Fibroblast of skin of scalp (primary cell): ENCODE measurements at places on chromosomes 4 and X.

DNA sequence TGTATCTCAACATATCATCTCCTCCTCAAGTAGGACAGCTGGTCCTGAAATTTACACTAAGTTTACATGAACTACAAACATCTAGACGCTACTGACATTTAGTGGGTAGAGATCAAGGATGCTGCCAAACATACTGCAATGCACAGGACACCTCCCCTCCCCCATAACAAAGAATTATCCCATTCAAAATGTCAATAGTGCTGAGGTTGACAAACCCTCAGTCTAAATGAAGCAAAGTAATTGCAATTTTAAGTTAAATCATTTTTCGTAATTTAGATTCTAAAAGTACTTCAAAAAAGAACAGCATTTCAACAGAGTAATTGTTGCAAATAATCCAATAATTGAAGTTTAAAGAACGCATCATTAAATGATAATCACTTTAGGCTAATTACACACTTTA is 1.2 kb downstream of the PRMT9 start:
- DNase-seq = no peak

DNA sequence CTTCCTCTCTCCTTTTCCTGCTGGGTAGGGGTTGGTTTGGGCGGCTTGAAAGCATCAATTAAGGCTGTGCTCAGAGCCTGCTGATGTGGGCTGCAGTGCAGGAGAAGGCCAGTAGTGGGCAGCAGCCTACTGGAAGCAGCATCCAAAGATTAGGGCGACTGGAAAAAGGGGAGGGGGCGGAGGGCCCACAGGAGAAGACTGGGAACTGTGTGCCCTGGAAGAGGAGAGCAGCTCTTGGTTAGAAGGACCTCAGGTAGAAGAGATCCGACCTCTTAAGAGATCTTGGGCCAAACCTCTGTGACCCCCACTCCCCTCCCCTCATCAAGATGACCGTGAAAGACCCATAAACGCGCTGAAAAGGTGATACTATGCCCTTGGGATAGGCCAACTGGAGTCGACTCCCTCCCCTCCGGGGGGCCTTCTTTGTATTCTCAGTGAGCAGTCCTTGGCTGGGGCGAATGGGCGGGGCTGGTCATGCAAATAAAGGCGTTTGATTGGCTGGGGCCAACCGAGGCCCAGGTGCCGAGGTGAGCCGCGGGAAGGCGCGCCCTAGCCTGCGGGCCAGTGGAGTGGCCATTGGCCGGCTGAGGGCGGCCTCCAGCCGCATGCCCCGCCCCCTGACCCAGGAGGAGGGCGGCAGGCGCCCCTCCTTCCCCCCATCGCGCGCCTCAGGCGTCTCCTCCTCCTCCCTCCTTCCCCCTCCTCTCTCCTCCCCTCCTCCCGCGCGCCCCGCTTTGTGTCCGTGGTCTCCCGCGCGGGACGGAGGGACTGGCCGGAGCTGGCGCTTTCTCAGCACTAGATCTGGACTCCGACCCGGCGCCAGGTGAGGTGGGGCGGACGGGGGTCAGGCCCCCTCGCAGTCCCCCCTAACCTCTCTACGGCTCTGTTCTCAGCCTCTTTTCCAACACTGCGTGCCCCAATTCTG is 10.1 kb downstream of the DLG3 start:
- DNase-seq = peak; percentile 51

- no peak for DNase-seq
Observed at GRCh38 chrX:3950373-3950772, 236.9 kb upstream of the PRKX start.

- peak; percentile 68 for DNase-seq
Observed at GRCh38 chr4:24557026-24558025, 27.0 kb downstream of the DHX15 start.

GRCh38 chr4:3344596-3344995 is 51.8 kb downstream of the RGS12 start:
- DNase-seq = no peak

DNA sequence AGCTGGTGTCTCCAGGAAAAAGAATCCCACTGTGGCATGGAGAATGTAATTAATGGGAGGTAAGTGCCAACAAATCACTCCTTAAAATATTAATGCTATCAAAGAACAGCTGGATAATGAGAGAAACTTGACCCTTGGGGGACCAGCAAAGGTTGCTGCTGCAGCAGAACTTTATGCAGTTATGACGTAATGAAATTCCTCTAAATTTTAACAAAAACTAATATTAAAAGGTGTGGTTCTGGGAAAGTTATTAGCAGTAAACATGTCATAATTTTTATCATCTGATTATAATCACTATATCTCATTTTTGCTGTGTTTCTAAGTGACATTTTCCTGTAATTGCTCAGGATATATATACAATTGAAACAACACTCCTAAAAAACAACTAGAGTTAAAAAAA is 1.7 kb upstream of the SHISA3 start:
- no peak for DNase-seq

DNA sequence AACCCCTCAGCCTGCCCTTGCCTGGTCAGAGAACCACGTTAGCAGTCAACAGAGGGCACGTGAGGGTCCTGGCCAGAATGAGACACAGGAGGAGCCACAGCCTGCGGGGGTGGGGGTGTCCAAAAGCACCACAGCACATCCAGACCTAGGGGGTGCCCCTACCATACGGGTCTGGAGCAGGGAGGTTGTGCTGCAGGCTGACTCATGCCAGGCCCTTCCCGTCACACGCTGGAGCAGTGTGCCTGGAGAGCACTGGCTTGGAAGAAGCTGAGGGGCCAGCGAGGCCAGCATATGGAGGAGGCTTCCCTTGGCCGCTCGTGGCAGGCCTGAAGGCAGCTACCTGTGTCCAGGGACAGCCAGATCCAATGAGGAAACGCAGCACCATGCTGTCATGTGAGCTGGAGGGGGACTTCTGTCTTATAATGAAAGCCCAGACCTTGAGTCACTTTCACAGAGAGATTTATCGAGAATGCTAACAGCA is 1.5 kb upstream of the IRAK1 start:
- DNase-seq = peak; percentile 52

GRCh38 chrX:3345281-3346191 is 916 bp downstream of the MXRA5 start:
- DNase-seq = peak; percentile 56

GRCh38 chr4:164615964-164616363 is 138.0 kb upstream of the SMIM31 start:
- no peak for DNase-seq

DNA sequence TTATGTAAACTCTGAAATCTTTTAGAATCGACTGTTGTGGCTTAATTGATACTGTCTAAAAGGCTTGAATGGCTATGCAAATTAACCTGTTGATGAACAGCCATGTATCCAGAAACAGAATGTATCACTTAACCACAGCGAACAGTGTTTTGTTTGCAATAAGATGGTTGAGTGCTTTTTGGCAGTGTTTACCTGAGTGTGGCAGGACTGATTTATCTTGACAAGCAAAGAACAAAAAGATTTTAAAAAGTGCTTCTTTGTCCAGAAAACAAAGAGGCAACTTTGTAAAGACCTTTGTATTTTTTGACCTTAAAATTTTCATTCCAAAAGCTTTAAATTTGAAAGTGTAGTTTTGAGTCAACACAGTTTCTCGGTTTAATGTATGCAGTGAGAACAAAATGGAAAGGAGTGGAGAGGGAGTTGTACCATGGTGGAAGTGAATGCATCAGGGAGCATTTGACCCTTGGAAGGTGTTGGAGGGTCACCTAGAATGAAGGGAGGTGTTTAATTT is 18.0 kb downstream of the ARHGAP10 start:
- DNase-seq = no peak

- DNase-seq = no peak
Observed at GRCh38 chr4:36214735-36215485, 29.4 kb downstream of the ARAP2 start.

- DNase-seq = no peak
Observed at GRCh38 chr4:81470456-81471297, 1.0 kb downstream of the RASGEF1B start.

GRCh38 chr4:80322716-80323115 is 12.8 kb upstream of the CFAP299 start:
- peak; percentile 57 for DNase-seq

- peak; percentile 98 for DNase-seq
Observed at GRCh38 chr4:15920723-15921591, 17.6 kb downstream of the FGFBP1 start.

DNA sequence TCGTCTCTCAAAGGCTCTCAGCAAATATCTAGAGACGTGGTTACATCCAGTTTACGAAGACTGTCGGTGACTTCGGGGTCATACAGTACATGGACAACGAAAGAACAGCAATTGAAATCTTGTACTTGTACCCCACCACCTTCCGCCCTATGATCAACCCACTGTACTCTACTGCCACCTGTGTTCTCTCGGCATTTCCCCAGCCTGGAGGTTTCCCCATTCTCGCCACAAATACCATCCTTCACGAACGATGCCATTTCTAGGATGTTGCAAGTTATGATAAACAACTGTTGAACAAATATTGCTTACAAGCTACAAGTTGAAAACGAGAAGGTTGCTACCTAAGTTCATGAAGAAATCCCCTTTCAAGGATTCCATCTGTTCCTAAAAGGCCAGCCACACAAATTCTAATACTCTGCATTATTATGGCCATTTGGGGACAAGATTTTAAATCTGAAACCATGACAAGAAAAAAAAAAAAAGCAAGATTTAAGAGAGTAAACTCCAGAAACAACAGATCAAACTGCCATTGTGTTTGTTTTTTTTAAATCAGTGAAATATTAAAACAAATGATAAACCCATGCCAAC is 1.6 kb downstream of the APBB2 start:
- DNase-seq = peak; percentile 63

DNA sequence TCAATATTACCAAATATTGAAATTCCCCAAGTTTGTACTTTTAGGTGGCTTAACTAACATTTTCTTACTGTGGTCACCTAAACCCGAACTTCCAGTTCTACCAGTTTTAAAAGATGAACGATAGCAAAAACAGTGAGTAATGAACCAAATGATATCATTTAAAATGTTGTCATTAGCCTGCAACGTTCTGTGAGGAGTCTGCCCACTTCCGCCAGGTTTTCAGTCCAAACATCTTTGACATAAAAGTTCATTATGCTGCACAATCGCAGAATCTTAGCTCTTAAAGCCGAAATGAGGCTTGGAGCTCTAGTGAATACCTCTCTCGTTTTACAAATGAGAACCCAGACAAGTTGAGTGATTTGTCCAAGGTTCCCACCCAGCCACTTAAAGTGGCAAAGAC is 762 bp downstream of the PIGA start:
- no peak for DNase-seq

GRCh38 chr4:94960708-94961107 is 203.0 kb downstream of the BMPR1B start:
- DNase-seq = no peak

- DNase-seq = no peak
Observed at GRCh38 chr4:94506822-94507221, 55.1 kb downstream of the PDLIM5 start.

GRCh38 chr4:39587881-39588280 is 50.8 kb downstream of the SMIM14 start:
- DNase-seq = peak; percentile 73

DNA sequence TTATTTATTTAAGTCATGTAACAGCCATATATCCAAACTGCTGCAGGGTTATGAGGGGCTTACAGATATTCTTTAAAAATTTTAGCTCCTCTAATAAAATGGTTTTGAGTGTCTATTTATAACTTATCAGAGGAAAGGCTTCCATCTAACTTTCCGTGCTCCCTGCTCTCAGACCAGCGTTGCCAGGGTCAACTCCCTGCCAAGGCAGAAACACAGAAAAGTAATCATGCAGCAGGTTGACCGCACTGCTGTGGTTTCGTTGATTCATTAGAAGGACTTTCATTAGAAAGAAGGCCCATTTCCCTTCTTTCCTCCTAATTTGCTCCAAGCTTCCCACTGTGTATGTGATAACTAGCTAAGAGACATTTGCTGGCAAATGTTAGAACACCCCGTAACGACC is 33.9 kb downstream of the BCLAF3 start:
- no peak for DNase-seq

DNA sequence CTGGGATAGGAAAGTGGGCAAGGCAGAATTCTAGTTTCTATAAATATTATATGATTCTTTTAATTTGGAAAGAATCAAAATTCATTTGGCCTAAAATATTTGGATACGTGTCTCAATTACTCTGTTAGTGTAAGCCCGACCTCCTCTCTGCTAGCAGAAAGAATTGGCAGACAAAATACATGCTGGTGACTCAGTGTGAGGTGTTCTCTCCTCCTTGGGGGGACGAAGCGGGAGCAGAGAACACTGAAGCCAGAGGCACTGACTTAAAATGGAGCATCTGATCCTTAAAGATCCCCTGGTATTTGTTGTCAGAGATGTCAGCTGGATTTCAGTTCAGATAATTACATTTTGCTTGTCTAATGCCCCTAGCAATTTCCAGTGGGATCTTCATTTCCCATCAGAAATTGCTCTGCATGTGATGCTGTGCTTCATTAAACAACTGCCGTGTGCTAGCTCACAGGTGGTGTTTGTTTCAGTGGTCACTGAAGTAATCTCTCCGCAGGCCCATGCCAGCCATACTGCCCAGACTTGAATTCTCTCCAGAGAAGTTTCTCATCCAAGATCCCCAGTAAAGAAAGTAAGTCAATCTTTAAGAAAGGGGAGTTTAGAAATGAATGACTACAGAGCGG is 188.7 kb upstream of the TLL1 start:
- peak; percentile 76 for DNase-seq

DNA sequence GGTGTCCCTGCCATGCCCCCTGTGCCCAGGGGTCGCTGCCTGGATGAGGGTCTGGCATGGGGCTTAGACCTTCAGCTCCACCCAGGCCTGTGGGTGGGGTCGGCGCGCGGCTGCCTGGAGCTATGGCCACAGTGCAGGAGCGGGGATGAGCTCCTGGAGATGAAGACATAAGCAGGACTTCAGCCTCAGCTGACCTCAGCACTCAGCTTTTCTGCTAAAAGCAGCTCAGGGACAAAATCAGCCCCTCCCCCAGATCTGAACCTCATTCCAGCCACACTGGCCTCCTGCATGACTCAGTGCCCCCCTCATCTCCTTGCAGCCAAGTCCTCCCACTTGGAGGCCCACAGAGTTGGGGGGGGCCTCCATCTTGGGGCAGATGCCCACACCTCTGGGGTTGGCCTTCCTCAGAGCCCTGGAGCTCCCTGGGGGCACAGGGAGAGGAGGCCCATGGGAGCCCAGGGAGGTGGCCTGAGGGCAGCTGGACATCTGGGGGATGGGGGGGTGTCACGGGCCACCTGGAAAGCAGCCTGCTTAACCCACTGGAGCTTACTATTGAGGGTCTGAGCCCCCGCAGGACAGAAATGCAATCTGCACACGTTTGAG is 19.4 kb upstream of the CPLX1 start:
- peak; percentile 33 for DNase-seq

- no peak for DNase-seq
Observed at GRCh38 chrX:116272861-116273260, 102.3 kb downstream of the AGTR2 start.

GRCh38 chrX:100743009-100743607 is 11.2 kb upstream of the SYTL4 start:
- peak; percentile 4 for DNase-seq

- DNase-seq = peak; percentile 29
Observed at GRCh38 chr4:24262616-24263015, 321.7 kb downstream of the DHX15 start.

GRCh38 chr4:101693842-101694398 is 96.6 kb upstream of the BANK1 start:
- no peak for DNase-seq

DNA sequence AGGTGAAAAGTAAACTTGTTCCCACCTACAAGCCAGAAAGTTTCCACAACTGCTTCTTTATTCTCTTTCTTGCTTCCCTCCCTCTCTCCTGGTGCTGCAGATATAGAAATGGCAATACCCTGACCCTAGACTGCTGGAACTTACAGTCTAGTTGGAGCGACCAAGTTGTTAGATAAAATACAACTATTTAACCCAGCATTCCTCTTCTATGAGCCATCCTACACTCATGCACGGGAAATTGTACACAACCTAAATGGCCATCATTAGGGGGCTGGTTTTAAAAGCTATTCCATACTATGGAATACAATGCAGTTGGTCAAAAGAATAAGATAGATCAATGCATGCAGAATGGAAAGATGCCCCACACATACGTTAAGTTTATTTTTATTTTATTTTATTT is 41.1 kb downstream of the PJA1 start:
- peak; percentile 40 for DNase-seq
